ENCODE measurements at places on chromosomes 16 and 17. TPM values are rescaled to one million over a fixed set of nuclear protein-coding genes. Genes with fewer than 3 reads are reported as not detected.
A peak's percentile ranks its signal among the peaks of the same experiment; 100 is the strongest.

DNA sequence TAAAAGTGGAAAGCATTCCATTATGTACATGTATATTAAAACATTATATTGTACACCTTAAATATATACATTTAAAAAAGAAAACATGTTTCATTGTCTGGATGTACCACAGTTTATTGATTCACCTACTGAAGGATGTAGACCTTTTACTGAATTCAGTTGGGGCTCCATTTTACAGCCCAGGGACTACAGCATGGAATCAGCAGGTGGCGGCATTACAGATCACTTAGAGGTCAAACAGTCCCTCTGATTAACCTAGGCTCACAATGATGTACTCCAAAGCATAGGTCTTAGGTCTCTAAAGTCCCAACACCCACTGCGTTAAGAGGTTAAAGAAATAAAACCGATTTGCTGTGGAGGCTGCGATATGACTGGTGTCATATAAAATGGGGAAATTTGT is 490.9 kb downstream of the SHISA9 start:
- H3K4me1 ChIP-seq: no peaks in the 10 kb centered on the region

The PRCD gene
- 1.9 TPM for total RNA-seq

DNA sequence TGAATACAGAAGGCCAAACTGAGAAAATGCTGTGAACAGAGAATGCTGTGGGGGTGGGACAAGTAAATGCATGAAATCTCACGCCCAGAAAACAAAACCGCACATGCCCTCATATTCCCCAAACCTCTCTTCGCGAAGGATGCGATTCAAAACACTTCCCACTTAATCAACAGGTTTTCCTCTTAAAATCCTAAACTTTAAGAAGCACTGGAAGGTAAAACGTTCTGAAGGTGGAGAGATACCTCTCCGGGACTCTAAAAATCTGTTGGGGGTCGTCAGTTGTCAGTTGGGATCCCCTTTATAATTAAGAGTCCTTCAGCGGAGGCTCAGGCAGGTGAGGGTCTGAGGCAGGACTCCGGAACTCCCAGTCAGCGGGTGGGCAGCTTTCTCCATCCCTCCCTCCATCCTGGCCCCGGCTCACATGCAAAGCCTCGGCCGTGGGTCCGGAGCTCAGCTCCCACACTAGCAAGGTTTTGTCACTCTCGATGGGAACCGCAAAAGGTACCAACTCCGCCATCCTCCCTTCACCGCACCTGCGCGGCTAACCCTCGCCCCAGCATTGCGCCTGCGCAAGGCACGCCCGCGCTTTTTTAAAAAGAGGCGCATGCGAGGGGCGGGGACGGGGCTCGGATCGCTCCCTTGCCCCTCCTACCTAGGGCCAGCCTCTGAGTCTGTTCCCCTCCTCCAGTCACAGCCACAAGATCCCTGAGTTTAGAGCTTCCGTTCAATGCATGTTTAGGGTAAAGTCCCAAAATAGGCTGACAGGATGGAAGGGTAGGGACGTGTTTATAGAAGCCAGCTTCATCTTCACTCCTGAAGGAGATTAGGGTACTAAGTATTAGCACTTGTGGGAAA is at the start of gene RDM1:
RDM1 (minus strand) TSS at position 563 of the 855 bp plus-strand sequence; CDS start at position 517, 46 bp downstream.
- peaks cover 27% of the 10 kb centered on the region for H3K4me1 ChIP-seq
- no peaks in the 10 kb centered on the region for H3K27me3 ChIP-seq
- DNase-seq: no peak
- H3K4me3 ChIP-seq: peak within 1 kb of the TSS; percentile 67

DNA sequence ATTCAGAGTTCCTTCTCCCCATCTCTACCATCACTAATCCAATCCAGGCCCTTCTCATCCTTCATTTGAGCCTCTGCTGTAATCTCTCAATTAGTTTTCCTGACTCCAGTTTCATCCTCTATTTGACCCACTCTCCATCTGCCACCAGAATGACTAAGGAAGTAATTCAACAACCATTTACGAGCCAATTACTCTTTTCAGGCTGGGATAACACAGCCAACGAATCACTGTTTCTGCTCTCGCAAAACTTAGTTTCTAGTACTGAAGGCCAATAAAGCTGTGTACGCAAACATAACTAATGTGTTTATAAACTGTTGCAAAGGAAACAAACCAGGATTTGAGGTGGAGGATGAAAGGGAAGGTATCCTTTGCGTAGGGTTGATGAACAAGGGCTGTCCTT is 53.7 kb downstream of the MAP2K6 start:
- H3K27me3 ChIP-seq: no peaks in the 10 kb centered on the region
- DNase-seq: no peak
- no peak overlapping the region for H3K27ac ChIP-seq
- H3K36me3 ChIP-seq: no peaks in the 10 kb centered on the region
- no peaks in the 10 kb centered on the region for H3K4me1 ChIP-seq
- H3K4me3 ChIP-seq: no peak overlapping the region

DNA sequence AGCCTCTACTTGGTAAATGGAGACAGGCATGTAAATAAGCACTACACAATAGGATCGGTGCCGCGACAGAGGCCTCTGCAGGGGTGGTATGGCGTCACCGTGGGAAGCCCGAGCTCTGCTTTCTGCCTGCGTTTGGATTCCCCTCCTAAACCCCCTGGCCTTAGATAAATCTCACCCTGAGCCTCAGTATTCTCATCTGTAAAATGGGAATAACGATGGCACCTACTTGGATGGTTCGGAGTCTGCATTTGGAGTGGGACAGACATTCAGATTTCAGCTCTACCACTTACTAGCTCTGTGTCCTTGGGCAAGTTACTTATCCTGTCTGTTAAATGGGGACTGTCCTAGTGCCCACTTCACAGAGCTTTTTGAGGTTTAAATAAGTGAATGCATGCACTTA is 42.8 kb upstream of the TNRC6A start:
- H3K27ac ChIP-seq: peak overlapping the region; percentile 44
- peaks cover 20% of the 10 kb centered on the region for H3K4me1 ChIP-seq
- no peaks in the 10 kb centered on the region for H3K36me3 ChIP-seq
- no peak for DNase-seq

DNA sequence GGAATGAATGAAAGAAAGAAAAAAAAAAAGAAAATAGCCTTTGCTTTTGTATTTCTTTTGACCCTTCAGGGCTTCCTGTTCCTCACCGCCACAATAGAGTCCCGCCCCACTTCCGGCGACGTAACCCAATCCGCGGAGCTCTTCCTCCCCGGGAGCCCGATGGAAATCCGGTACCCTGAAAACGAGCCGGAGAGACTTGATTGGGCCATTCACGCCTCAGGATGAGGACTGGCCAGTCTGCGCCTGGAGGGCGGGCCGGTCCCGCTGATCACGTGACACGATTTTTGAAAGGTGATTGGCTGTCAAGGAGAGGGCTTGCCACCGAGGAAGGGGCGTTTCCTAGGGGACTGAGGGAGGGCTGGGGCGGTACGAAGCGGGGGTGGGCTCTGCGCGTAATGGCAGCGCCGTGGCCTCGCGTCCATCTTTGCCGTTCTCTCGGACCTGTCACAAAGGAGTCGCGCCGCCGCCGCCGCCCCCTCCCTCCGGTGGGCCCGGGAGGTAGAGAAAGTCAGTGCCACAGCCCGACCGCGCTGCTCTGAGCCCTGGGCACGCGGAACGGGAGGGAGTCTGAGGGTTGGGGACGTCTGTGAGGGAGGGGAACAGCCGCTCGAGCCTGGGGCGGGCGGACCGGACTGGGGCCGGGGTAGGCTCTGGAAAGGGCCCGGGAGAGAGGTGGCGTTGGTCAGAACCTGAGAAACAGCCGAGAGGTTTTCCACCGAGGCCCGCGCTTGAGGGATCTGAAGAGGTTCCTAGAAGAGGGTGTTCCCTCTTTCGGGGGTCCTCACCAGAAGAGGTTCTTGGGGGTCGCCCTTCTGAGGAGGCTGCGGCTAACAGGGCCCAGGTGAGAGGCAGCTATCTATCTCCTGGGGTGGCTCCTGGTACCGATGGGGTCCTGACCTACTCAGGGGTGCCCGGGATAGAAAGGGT is at the start of the genes PSME3IP1 and RSPRY1:
PSME3IP1 (minus strand) TSS at position 95 of the 927 bp plus-strand sequence. CDS start 12,185 bp downstream, outside the sequence.
RSPRY1 (plus strand) TSS at position 385 of the 927 bp plus-strand sequence. CDS start 18,330 bp downstream, outside the sequence.
- no peaks in the 10 kb centered on the region for H3K27me3 ChIP-seq
- H3K4me1 ChIP-seq: peaks cover 47% of the 10 kb centered on the region
- H3K27ac ChIP-seq: peak within 1 kb of the TSS; percentile 97
- H3K4me3 ChIP-seq: peak within 1 kb of the TSS; percentile 97
- peak; percentile 95 for DNase-seq

The C17orf50 gene
- total RNA-seq: not detected

The TNFRSF13B gene
- not detected for total RNA-seq

The CACNG3 gene
- total RNA-seq: not detected

The DBNDD1 gene
- total RNA-seq: 8.7 TPM

The KRTAP1-1 gene
- not detected for total RNA-seq

DNA sequence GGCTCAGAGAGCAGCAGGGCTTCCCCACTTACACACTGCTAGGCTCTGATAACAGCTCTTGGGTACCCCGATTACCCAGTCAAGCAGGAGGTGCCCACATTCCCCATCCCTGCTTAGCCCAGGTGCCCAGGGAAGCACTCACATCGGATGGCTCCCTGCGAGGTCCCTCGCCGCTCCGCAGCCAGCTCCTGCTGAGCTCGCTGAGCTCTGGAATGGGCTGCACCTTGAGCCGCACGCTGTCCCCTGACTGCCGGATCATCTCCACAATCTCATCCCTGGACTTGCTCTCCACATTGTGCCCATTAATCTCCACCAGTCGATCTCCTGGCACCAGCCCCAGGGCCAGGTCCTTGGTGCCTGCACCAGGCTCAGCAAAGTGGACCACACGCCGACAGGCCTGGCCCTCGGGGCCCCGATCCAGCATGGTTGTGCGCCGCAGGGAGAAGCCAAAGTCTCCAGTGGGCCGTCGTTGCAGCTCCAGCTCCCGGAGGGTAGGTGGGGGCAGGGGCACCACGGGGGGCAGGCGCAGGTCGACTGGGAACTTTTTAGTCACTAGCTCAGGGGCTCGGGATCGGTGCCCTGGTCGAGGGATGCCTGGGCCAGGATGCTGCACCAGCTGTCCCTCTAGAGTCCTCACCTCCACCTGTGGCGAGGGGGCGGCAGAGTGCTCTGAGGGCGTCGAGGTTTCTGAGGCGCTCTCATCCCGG is 14.2 kb downstream of the MYO18A start:
- no peak overlapping the region for H3K27ac ChIP-seq
- peaks cover 10% of the 10 kb centered on the region for H3K36me3 ChIP-seq
- no peaks in the 10 kb centered on the region for H3K27me3 ChIP-seq

GRCh38 chr16:88782454-88783390 is 2.3 kb downstream of the PIEZO1 start:
- DNase-seq: no peak
- H3K36me3 ChIP-seq: no peaks in the 10 kb centered on the region
- peak overlapping the region; percentile 97 for H3K4me3 ChIP-seq

The C17orf78 gene
- not detected for total RNA-seq

DNA sequence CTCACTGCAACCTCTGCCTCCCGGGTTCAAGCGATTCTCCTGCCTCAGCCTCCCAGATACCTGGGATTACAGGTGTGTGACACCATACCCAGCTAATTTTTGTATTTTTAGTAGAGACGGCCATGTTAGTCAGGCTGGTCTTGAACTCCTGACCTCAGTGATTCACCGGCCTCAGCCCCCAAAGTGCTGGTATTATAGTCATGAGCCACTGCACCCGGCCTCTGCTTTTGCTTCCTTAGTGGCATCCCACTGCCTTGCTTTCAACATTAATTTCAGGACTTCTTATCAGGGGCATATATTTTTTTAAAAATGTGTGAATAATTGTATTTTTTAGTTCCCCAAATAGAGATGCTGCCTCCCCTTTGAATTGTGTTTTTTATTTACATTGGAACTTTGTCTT is 98.8 kb downstream of the SYCE1L start:
- H3K4me1 ChIP-seq: no peaks in the 10 kb centered on the region
- H3K27me3 ChIP-seq: no peaks in the 10 kb centered on the region
- no peaks in the 10 kb centered on the region for H3K36me3 ChIP-seq
- no peak for DNase-seq

DNA sequence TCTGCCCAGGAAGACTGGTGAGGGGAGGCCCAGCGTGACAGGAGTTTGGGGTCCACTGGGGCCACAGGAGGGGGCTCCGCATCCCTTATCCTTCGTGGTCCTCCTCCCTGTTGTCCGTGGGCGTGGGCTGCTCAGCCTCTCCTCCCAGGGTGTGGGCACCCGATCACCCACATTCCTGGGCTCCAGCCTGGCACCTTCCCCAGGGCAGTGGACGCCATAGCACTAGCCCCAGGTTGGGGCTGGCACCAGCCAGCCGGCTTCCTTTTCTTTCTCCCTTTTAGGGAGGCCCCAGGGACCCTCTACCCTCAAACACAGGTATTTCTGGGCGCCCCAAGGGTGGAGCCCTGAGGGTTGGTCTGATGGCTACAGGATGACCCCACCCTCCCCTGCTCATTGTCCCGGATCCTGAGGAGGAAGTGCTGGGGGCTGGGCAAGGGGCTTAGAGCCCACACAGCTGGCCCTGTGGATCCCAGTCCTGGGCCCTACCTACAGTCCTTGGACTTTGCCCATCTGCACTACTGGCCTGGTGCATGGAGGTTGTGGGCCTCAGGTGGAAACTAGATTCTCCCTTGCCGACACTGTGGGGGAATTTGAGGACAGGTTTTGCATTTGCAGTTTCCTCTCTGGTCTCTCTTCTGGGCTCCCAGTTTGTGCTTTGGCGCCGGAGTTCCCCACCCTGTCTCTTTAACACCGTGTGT is 1.1 kb downstream of the KIF1C start:
- H3K36me3 ChIP-seq: peaks cover 29% of the 10 kb centered on the region
- no peaks in the 10 kb centered on the region for H3K27me3 ChIP-seq
- DNase-seq: no peak
- peaks cover 16% of the 10 kb centered on the region for H3K4me1 ChIP-seq

- H3K36me3 ChIP-seq: no peaks in the 10 kb centered on the region
- H3K27ac ChIP-seq: no peak overlapping the region
- no peak overlapping the region for H3K4me3 ChIP-seq
- no peaks in the 10 kb centered on the region for H3K27me3 ChIP-seq
- no peaks in the 10 kb centered on the region for H3K4me1 ChIP-seq
Observed at GRCh38 chr16:86387468-86388440, 122.6 kb upstream of the FOXF1 start.

GRCh38 chr16:64711026-64711425 is 410.8 kb downstream of the CDH11 start:
- H3K4me1 ChIP-seq: no peaks in the 10 kb centered on the region
- H3K27me3 ChIP-seq: no peaks in the 10 kb centered on the region
- no peak overlapping the region for H3K4me3 ChIP-seq
- H3K27ac ChIP-seq: no peak overlapping the region

The OR3A3 gene
- not detected for total RNA-seq

DNA sequence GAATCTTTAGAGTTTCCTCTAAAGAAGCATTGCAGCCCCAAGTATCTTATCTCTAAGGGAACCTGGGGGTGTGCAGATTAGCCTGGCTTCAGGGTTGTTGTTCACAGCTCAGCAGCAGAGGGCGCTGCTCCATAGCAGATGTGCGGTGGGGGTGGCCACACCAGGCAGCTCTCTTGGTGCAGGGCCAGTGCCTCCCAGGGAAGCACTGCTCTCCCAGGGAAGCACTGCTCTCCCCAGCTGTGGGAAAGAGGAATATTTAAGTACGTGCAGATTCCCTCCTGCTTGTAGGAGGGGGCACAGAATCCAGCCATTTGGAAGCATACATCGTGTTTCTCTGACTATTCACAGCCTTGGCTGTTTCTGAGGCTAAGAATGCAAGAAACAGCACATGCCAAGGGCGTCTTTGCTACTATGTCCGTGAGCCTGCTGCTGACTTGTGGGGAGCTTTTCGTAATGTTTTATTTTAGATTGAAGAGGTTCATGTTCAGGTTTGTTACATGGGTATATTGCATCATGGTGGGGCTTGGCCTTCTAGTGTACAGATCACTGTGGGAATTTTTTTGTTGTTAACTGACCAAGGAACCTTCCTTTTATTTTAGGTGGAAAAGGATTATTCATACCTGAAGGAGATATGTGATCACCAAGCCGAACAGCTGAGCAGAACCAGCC is 217.8 kb downstream of the SPECC1 start:
- DNase-seq: peak; percentile 56
- H3K27me3 ChIP-seq: no peaks in the 10 kb centered on the region
- peaks cover 10% of the 10 kb centered on the region for H3K4me1 ChIP-seq
- peak overlapping the region; percentile 62 for H3K27ac ChIP-seq
- peaks cover 3% of the 10 kb centered on the region for H3K36me3 ChIP-seq

- H3K27ac ChIP-seq: peak within 1 kb of the TSS; percentile 35
- no peaks in the 10 kb centered on the region for H3K36me3 ChIP-seq
- no peaks in the 10 kb centered on the region for H3K27me3 ChIP-seq
- H3K4me1 ChIP-seq: peaks cover 17% of the 10 kb centered on the region
Observed at GRCh38 chr17:55421179-55421934, at the start of gene MMD. MMD (minus strand) TSS chr17:55421835; CDS start chr17:55421695, 140 bp downstream.
